ENCODE measurements at places on chromosomes 4 and X.

DNA sequence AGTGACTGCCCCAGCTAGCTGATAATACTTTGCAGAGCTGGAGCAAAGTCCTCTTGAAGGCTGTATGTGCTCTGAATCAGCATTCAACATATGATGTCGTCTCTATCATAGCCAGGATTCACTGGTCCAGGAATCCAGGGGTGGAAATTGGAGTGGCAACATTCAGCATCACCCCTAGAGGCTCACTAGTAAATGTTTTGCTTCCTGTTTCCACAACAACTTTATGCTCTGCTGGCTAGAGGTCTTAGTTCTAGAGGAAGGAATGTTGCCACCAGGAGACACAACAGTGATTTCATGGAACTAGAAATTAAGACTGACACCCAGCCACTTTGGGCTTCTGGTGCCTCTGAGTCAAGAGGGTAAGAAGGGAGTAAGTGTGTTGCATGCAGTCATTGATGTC is 11.3 kb downstream of the MAGEA1 start:
- no peak for DNase-seq

DNA sequence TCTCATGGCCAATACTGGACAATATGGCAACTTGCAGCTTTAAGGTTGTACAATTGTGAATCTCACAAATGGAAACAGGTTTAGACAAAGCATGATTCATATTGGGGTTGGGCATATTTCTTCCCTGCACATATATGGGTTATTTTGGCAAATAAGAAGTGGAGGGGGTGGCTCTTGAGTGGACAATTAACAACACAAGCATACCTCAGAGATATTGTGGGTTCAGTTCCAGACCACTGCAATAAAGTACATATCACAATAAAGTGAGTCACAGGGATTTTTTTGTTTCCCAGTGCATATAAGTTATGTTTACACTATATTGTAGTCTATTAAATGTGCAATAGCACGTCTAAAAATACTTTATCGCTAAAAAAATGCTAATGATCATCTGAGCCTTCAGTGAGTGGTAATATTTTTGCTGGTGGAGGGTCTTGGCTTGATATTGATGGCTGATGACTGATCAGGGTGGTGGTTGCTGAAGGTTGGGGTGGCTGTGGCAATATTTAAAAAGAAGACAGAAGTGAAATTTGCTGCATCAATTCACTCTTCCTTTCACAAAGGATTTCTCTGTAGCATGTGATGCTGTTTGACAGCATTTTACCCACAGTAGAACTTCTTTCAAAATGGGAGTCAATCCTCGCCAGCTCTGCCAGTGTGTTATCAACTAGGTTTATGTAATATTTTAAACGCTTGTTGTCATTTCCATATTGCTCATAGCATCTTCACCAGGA is 50.5 kb upstream of the OGT start:
- DNase-seq: no peak

GRCh38 chr4:88533937-88534750 is 10.6 kb upstream of the PYURF start:
- DNase-seq: no peak

DNA sequence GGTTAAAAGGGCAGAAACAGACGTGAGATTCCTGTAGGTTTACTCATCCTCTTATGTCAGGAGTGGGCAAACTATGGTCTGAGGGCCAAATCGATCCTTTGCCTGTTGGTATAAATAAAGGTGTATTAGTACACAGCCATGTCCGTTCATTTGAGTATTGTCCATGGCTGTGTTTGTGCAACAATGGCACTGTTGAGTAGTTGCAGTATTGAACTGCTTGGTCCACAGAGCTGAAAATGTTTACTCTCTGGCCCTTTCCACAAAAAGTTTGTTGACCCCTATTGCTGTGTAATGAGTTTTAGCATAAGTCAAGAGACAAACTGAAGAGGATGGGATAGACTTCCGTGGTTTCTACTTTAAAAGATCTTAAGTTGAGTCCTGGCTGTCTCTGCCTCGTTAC is 59.0 kb upstream of the MID1 start:
- DNase-seq: no peak

DNA sequence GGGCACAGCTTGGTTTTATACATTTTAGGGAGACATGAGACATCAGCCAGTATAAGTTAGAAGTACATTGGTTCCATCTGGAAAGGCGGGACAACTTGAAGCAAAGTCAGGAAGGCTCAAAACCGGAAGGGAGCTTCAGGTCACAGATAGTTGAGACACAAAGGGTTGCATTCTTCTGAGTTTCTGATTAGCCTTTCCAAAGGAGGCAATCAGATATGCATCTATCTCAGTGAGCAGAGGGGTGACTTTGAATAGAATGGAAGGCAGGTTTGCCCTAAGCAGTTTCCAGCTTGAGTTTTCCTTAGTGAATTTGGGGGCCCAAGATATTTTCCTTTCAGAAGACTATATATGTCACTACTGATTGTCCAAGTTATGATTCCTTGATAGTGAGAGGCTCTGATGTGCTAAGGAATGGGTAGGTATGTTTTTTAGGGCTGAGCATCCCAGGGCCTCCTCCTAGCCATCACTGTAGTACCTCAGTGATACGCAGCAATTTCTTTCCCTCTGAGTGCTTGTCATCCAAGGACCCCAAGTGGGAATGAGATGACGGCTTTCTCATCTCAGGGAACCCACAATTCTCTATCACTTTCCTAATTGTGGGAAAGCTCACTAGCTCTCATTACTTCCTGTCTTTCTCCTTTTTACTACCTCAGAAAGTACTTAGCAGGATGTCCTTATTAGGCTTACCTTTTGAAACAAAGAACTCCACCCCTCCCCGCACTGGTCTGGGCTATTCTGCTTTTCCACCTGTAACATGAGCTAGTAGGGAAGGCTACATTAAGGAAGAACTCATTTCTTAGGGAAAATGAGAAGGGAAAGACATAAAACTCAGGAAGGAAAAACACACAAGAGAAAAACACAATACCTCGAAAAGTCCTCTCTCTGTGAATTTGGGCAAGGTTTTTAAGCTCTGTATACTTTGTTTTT is 632.7 kb downstream of the RAPGEF2 start:
- DNase-seq: no peak

GRCh38 chr4:73703320-73703719 is 37.0 kb upstream of the CXCL8 start:
- no peak for DNase-seq
